ENCODE measurements at places on chromosomes 4 and X.
A peak's percentile ranks its signal among the peaks of the same experiment; 100 is the strongest.

- DNase-seq, result peak; percentile 36
Measured at GRCh38 chr4:152628128-152628527, 51.7 kb downstream of the TMEM154 start.

DNA sequence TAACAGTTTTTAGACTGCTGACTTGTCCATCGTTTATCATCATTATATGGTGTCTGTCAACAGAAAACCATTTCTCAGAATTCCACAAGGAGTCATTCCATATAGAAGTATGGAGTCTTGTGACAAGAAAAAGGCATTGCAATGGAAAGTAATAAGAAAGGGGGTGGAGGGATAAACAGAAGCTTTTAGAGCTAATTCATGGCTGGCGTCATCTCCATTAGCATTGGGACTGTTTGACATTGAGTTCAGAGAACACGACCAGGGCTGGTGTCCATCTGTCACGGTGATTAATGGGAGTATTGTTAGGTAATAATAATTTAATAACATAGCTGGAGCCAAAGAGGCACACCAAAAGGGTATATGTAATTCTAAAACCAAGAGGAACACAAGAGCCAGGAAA lies 101.9 kb upstream of the SFRP2 start:
- no peak for DNase-seq

- no peak for DNase-seq
Measured at GRCh38 chrX:80306007-80306406, 114.2 kb upstream of the TENT5D start.

DNA sequence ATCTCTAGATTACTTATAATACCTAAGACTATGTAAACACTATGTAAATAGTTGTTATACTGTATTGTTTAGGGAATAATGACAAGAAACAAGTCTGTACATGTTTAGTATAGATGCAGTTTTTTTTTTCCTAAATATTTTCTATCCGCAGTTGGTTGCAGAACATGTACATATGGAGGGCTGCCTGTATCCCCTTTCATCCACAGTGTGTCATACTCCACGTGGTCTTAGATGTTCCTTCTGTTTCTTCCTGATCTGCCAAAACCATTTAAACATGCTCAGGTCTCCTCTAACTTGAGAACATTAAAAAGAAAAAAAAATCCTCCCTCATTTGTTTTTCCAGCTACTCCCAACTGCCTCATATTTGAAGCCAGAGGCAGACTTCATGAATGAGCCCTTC lies 14.0 kb downstream of the OCIAD1 start:
- DNase-seq, result no peak

- peak; percentile 69 for DNase-seq
Measured at GRCh38 chr4:89000844-89001360, 56.1 kb downstream of the FAM13A start.

GRCh38 chrX:116230130-116230898 lies 59.8 kb downstream of the AGTR2 start:
- DNase-seq, result no peak

DNA sequence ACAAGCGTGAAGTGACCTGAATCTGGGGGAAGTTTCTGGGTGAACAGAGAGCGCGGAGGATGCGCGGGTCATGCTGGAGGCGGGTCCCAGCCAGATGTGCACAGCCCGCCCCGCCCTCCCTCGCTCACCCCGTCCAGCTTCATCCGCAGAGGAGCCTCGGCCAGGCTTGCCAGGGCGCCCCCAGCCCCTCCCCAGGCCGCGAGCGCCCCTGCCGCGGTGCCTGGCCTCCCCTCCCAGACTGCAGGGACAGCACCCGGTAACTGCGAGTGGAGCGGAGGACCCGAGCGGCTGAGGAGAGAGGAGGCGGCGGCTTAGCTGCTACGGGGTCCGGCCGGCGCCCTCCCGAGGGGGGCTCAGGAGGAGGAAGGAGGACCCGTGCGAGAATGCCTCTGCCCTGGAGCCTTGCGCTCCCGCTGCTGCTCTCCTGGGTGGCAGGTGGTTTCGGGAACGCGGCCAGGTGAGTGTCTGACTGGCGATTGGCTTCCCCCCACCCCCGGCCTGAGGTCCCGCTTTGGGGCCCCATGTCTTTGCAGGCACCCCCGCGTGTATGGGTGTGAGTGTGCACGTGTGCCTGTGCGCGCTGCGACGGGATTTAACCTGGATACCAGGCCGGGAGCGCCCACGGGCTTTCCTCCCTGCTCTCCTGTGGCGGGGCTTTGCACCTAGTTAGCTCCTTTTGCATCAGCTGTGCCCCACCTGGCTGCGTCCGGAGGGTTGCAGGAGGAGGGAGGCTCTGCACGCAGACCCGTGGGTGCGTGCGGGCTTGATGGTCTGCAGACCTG lies at the start of gene EGFL6:
Gene EGFL6, plus strand, starts transcription at position 123 of the 782 bp plus-strand sequence. Its CDS starts 261 bp downstream, at position 384.
- no peak for DNase-seq

- no peak for DNase-seq
Measured at GRCh38 chr4:45795135-45795534, 328.7 kb downstream of the GABRG1 start.

DNA sequence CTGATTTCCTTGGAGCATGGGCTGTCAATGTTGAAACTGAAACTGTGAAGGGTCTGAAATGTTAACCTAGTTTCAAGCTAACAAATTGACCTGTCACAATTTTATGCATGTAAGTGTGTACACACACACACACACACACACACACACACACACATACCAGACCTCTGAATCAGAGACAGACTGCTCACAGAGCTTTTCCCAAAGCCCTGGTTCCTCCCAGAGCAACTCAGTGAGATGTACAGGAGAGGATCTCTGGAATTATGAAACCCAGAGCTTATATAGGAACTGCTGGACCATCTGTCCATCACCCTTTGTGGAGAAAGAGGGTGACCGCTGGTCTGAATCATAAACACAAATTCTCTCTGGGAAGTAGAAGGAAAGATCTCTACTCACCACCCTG lies 228.1 kb upstream of the PRPS2 start:
- DNase-seq, result peak; percentile 54
